Left kidney (tissue), 8 donors: ENCODE measurements at places on chromosomes 6 and 20.

DNA sequence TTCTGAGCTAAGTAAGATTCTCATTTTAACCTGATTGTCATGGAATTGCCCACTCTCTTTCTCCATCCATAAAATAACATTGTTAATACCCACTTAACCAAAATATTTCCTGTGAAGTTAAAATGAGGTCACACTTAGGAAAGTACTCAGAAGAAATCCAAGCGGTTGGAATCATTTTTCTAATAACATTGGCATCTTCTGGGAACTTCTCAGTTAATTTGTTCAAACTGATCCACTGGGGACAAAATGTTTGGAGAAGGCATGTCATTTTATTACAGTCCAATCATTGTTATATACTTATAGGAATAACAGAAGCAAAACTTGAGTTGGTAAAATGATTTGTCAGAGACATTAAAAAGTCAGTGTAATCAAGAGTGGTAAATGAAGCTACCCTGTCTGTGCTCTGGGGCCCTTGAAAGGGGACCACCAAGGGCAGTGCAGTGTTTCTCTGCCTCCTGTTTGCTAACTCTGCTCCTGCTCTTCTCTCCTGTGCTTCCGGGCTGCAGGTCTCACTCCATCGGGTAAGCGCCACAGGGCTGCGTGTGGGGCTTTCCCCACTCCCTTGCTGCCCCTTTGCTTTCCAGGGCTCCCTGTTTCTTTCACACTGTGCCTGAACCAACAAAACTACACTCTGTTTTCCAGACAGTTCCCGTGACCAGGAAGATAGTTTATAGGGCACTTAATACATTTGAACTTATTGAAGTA, 50.1 kb downstream of the HDDC2 start:
- no peak for DNase-seq

- no peak for DNase-seq
Measured at GRCh38 chr6:45757443-45758130, 258.1 kb downstream of the CLIC5 start.

GRCh38 chr6:169805242-169805838, 53.9 kb downstream of the ERMARD start:
- DNase-seq = no peak

GRCh38 chr20:39631557-39631956, 669.4 kb downstream of the DHX35 start:
- DNase-seq = no peak

DNA sequence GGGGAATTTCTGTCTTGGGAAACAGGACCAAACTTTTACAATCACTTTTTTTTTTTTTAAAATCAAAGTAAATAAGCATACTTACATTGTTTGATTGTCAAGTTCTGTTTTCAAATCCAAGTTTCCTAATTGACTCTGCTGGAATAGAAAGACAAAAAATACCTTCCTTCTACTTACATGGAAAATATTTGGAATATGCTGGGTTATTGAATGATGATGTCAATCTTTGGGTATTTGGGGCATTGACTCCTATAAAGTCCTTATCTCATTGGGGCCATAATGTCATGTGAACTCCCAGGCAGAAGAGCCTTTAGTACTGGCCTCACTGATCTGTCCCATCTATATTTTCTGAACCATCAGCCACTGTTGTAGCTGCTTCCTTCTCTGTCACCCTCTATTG, 122.6 kb upstream of the NOX3 start:
- no peak for DNase-seq

GRCh38 chr20:40008177-40008576, 680.9 kb downstream of the MAFB start:
- DNase-seq = no peak

- DNase-seq = no peak
Measured at GRCh38 chr6:100468016-100468622, 3.4 kb upstream of the SIM1 start.
